ENCODE measurements at places on chromosomes 3 and 15.

- DNase-seq, result no peak
Observed at GRCh38 chr15:94001255-94001801, 230.0 kb upstream of the MCTP2 start.

- no peak for DNase-seq
Observed at GRCh38 chr3:25350725-25351114, 77.3 kb upstream of the RARB start.

DNA sequence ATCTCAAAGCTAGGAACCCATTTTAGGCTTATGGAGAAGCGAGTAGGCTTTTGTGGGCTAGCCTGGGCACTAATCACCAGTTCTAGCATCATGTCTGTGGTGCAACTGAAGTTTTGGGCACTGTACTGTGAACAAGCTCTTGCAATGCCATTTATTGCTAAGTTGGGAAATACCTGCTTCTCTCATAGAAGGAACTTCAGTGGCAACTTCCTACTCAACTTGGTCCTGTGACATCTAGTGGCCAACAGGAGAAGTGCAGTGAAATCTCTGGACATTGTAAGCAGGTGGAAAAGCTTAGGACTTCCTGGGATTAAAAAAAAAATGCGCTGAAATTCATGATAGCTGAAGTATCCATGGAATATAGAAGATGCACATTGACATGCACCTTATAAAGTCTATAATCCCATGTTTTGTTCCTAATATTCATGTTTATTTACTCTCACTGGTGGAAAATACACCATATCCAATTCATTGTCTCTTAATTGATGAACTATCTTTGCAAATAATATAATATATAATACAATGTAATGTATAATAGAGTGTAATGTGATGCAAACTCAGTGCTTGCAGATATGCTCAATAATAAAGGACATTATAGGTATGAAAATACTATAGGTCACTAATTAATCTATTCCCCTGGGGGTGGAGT, 6.5 kb upstream of the ALDH1A3 start:
- peak; percentile 83 for DNase-seq

- DNase-seq, result no peak
Observed at GRCh38 chr15:96162322-96162721, 168.2 kb upstream of the NR2F2 start.

- DNase-seq, result no peak
Observed at GRCh38 chr15:67140078-67140833, 74.9 kb downstream of the SMAD3 start.

DNA sequence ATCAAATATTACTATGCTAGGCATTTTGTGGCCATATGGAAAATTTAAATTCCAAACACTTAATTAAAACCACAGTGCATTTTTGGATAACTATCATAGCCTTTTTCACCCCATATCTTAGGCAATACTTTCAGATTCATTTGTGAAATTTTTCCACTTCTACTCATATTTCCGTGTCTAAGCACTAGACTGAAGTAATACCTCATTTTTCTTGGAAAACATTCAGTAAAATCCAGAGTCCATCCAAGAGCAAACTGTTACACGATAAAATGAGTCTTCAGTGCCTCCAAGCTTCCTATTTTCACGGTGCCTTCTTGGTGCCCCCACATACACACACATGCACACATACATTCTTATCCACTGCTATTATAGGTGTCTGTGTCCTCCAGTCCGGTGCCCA, 845.9 kb downstream of the TBL1XR1 start:
- no peak for DNase-seq

- no peak for DNase-seq
Observed at GRCh38 chr3:114730397-114730796, 416.7 kb downstream of the ZBTB20 start.

DNA sequence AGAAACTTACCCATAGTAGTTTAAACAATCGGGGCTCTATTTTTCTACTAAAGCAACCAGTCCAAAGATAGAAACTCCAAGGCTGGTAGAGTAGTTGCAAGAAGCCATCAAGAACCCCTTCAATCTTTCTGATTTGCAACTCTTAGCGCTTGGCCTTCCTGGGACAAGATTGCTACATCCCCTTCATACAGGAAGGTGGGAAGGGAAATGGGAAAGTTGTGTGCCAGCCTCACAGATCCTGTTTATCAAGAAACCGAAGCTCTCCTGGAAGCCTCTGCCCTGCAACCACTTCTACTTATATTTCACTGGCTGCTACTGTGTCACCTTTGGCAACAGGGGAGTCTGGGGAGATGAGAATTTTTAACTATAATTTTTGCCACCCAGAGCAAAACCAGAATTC, 46.2 kb downstream of the OSBPL10 start:
- DNase-seq, result peak; percentile 3

DNA sequence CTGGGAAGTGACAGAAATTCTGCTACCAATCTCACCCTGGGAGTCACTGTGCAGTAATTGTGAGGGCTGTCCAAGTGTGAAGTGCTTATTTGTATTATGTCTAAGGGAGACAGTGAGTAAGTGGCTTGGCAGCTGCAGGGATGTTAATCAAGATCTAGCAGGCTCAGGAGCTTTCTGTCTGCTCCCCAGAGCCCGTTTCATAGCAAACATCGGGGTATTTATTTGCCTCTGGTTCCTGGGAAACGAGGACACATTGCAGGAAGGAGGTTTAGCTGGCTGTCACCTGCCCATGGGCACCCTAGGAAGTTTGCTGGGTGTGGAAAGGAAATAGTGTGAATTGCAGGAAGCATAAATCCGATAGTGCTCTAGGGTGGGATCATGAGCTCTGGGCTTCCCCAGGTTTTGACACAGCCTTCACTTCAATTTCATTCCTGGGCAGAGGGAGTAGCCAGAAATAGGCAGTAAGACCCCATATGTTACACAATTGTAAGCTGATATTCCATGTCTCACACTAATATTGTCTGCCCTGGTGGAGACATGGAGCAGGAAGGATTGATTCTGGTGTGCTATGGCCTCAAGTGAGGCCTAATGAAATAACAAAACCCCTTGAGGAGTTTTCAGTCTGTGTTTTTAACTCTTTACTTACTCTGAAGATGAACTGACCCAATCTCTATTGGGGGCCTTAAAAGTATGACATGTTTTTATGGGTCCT, 74.1 kb upstream of the MITF start:
- peak; percentile 22 for DNase-seq

DNA sequence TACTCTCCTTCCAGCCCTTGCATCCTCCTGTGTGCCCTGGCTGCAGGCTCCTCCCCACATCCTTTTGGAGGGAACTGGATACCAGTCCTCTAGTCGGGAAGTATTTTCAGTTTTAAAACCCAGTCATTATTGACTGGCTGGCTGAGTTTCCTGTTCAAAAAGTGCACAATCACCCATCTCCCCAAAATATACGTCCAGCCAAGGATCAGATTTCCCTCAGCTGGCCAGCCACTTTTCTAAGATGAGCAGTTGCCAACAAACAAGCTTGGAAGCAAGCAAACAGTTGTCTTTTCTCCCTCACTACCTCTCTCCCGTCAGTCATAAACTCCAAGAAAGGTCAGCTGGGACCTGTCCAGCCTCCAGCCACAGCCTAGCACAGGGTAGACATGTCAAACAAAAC, 147.7 kb upstream of the GALNT15 start:
- DNase-seq, result no peak

DNA sequence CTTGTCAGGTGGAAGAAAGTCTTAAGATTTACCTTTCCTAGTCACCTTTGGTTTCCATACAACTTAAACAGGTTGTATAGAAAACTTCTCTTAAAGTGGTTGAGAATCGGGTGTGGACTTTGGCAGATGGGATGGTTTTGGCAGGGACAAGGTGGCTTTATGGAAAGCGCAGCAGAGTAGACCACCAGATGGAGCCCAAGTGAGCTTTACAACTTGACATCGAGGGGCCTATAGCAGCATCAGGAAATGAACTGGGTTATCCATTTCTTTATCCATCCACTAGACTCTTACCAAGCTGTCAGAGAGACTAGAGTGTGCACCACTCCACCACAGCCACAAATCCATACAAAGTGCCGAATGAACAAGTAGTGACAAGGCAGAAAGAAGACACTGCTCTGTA, 85.3 kb upstream of the MBNL1 start:
- peak; percentile 86 for DNase-seq

GRCh38 chr3:35727179-35727578, 87.9 kb downstream of the ARPP21 start:
- DNase-seq, result no peak

- no peak for DNase-seq
Observed at GRCh38 chr3:21328711-21329390, 422.2 kb downstream of the ZNF385D start.

Measured in NCI-H526 (cell line).